Fibroblast of villous mesenchyme (primary cell): ENCODE measurements at places on chromosomes 6 and 20. TPM values are rescaled to one million over a fixed set of nuclear protein-coding genes. Genes with fewer than 3 reads are reported as not detected.

The HLA-DQB1 gene
- not detected in 2 replicates for total RNA-seq

The COL21A1 gene
- under 0.01 and 0.64 TPM in 2 replicates for total RNA-seq

The C6orf120 gene
- total RNA-seq = 47.0 and 57.9 TPM in 2 replicates

The C6orf52 gene
- total RNA-seq = 0.32 TPM in 1 of 2 replicates, not detected in the other

The FAM209A gene
- not detected in 2 replicates for total RNA-seq

The SAPCD1 gene
- total RNA-seq = 0.43 and 1.3 TPM in 2 replicates

The LGSN gene
- under 0.01 and 0.32 TPM in 2 replicates for total RNA-seq

The TOMM34 gene
- 15.1 and 22.0 TPM in 2 replicates for total RNA-seq

The CLIC5 gene
- not detected in 2 replicates for total RNA-seq

The NELFE gene
- 106 and 120 TPM in 2 replicates for total RNA-seq

The MYLK2 gene
- total RNA-seq = under 0.01 and 0.32 TPM in 2 replicates

The CLPSL2 gene
- not detected in 2 replicates for total RNA-seq

The MDFI gene
- total RNA-seq = not detected in 2 replicates

The BMP6 gene
- under 0.01 and 1.7 TPM in 2 replicates for total RNA-seq

The COMMD7 gene
- 45.8 and 56.7 TPM in 2 replicates for total RNA-seq

The COL12A1 gene
- total RNA-seq = 1,107 and 1,335 TPM in 2 replicates

The TMC2 gene
- total RNA-seq = not detected in 2 replicates

DNA sequence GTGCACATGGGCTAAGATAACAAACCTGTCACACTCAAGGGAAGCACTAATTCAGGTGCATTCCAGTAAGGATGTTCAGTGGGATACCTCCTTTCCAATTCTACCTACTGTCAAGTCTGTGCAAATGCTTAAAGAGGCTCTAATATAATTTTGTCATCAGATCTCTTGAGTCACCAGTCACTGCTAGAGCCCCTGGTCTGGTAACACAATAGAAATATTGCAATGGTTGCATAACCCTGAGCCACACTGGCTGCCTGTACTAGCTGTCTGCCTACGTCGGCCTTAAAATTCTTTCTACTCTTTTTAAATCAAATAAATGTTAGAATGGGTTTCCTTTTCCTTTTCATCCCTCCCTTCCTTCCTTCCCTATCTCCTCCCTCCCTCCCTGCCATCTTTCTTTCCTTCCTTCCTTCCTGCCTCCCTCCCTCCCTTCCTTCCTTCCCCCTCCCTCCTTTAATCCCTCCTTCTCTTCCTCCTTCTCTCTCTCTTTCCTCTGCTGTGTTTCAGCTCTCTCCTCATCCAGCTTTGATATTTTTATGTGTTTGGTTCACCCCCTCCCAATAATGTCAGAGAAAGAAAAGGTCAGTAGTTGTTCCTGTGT, 28.1 kb upstream of the OLIG3 start:
- no peak for DNase-seq

GRCh38 chr6:107547451-107547840, 57.5 kb downstream of the SOBP start:
- no peak for DNase-seq

DNA sequence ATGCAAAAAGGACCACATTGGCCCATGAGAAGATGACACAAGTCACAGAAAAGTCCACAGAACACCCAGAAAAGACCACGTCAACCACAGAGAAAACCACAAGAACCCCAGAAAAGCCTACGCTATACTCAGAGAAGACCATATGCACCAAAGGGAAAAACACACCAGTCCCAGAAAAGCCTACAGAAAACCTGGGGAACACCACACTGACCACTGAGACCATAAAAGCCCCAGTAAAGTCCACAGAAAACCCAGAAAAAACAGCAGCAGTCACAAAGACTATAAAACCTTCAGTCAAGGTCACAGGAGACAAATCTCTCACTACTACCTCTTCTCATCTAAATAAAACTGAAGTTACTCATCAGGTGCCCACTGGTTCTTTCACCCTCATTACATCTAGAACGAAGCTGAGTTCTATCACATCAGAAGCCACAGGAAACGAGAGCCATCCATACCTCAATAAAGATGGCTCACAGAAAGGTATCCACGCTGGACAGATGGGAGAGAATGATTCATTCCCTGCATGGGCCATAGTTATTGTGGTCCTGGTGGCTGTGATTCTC, 11.2 kb downstream of the MUCL3 start:
- DNase-seq = no peak

- DNase-seq = no peak
These were observed 103.1 kb downstream of the LRFN2 start for GRCh38 chr6:40484066-40484465.

DNA sequence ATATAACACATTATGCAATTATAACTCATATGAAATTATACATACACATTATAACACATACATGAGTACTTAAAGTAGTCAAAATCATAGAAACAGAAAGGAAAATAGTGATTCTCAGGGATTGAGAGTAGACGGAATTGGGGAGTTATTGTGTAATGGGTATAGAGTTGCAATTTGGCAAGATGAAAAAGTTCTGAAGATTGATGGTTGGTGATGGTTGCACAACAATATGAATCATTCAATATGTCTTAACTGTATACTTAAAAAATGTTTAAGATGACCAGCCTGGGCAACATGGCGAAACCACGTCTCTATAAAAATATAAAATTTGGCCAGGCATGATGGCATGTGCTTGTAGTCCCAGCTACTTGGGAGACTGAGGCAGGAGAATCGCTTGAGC, 372.7 kb downstream of the CDKAL1 start:
- DNase-seq = peak; percentile 83

GRCh38 chr6:21918041-21918440, 324.5 kb downstream of the SOX4 start:
- DNase-seq = no peak

- DNase-seq = no peak
These were observed 63.6 kb upstream of the NOX3 start for GRCh38 chr6:155519176-155519738.

GRCh38 chr6:44667226-44667625, 279.7 kb downstream of the CDC5L start:
- DNase-seq = peak; percentile 83

GRCh38 chr6:117496383-117496990, 14.0 kb downstream of the DCBLD1 start:
- peak; percentile 55 for DNase-seq

DNA sequence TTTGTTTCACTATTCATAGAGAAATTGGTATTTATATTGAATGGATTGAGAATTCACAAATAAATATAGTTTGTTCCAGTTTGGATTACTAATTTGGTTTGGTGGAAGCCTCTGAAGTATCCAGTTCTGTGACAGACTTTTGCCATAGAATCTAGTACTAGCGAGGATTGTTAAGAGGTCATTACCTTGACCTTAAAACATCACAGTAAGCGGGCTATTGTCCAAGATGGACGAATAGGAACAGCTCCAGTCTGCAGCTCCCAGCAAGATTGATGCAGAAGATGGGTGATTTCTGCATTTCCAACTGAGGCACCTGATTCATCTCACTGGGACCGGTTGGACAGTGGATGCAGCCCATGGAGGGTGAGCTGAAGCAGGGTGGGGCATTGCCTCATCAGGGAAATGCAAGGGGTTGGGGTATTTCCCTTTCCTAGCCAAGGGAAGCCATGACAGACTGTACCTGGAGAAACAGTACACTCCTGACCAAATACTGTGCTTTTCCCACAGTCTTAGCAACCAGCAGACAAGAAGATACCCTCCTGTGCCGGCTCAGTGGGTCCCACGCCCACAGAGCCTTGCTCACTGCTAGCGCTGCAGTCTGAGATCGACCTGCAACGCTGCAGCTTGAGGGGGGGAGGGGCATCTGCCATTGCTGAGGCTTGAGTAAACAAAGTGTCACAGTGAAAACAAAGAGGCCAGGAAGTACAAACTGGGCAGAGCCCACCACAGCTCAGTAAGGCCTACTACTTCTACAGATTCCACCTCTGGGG, 66.4 kb upstream of the NEDD9 start:
- no peak for DNase-seq

- DNase-seq = peak; percentile 98
These were observed 22.4 kb downstream of the ZMYND8 start for GRCh38 chr20:47334022-47334551.

- no peak for DNase-seq
These were observed 230.8 kb downstream of the BCAS1 start for GRCh38 chr20:53839423-53840176.

- DNase-seq = no peak
These were observed 117.4 kb downstream of the FAXC start for GRCh38 chr6:99232056-99232455.

GRCh38 chr6:113923526-113923925, 47.4 kb downstream of the HDAC2 start:
- DNase-seq = peak; percentile 13

- DNase-seq = peak; percentile 26
These were observed 77.2 kb downstream of the CDC5L start for GRCh38 chr6:44464527-44465310.

DNA sequence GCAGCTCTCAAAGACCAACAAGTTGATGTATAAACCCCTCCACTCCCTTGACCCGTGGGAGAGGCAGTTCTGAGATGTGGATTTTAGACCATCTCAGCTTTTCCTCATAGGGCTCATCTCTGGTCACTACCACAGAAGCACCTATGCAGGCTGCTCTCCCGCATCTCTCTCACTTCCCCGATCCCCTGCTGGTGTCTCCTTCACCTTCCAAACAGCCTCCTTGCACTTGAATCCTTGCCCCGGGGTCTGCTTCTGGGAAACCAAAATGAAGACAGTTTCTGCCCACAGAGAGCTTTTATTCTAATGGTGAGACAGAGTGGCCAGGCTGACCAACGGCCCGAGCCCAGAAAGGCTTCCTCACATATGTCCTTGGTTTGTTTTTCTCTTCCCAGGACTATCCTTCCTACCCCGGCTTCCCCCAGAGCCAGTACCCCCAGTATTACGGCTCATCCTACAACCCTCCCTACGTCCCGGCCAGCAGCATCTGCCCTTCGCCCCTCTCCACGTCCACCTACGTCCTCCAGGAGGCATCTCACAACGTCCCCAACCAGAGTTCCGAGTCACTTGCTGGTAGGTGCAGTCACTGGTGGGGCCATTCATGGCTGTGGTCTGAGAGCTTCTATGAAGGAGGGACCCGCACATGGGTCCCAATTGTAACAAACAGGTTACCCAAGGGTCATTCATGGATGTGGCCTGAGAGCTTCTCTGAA, 179.3 kb downstream of the EYA2 start:
- no peak for DNase-seq

DNA sequence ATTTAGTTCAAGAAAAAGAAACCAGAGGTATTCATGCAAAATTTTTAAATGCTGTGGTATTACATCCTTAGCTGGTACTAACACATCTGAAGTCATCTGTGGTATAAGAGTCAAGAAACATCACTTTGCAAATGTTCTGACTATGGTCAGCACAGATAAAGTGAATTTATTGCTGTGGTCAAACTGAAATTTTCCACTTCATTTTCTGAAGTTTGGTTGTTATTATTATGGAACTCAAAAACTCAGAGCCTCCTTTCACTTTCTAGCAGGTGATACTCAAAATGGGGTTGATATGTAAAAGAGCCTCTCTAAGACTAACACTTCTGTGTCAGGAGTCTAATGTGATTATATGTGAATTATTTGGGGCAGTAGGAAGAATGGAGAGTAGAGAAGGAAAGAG, 257.8 kb downstream of the RNGTT start:
- no peak for DNase-seq

- DNase-seq = peak; percentile 28
These were observed 94.9 kb downstream of the RFX6 start for GRCh38 chr6:116971959-116972358.

- DNase-seq = no peak
These were observed 145.2 kb upstream of the AKIRIN2 start for GRCh38 chr6:87847135-87847829.

- no peak for DNase-seq
These were observed 317.0 kb downstream of the CDC5L start for GRCh38 chr6:44704240-44705150.

- DNase-seq = no peak
These were observed 38.8 kb downstream of the HLA-F start for GRCh38 chr6:29762051-29762450.

- DNase-seq = peak; percentile 52
These were observed 55.1 kb downstream of the MYLK4 start for GRCh38 chr6:2695454-2696095.

- no peak for DNase-seq
These were observed 9.4 kb downstream of the ACSS1 start for GRCh38 chr20:25048519-25048952.

- DNase-seq = peak; percentile 27
These were observed 1.7 kb upstream of the DLL1 start for GRCh38 chr6:170292407-170293158.

GRCh38 chr6:22362361-22362760, 65.5 kb upstream of the PRL start:
- no peak for DNase-seq

DNA sequence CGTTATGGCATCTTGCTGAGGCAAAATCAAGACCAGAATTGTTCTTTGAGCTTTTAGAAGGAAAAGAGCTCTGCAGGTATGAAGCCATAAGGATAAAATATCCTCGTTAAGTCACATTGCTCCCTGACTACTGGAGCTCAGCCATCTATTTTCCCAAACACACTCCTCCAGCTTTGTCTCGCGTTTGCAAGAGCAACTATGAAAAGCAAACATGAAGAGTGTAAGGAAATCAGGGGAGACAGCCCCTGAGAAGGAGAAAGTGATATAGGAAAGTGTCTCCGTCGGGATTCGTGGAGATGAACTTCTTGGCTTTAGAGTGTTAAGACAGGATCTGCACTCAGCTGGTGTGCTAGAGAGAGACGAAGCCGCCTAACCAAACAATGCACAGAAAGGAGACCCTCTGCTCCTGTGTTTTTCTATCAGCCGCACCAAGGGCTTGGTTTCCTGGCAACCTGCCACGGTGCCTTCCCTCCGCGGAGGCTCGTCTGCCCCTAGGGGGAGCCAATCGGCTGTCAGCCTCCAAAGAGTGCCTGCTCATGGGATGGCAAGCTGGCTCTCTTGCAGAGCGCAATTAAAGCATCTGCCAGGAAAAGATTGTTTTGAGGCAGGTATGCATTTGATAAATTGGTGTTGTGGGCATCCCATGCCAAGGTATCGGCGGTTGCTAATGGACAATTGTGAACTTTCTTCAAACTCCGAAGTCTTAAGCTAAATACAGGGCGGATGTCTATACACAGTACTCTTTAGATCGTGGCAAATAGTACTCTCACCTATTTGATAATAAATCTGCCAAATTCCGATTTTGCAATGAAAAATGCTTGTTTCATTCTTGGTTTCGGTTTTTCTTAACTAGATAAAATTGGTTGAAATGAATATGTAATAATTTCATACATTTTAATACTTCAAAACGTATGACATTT, 603.2 kb downstream of the RNF144B start:
- DNase-seq = peak; percentile 28

- DNase-seq = no peak
These were observed 8.9 kb downstream of the KCNK15 start for GRCh38 chr20:44754554-44754953.

- peak; percentile 34 for DNase-seq
These were observed 165.5 kb downstream of the MOXD1 start for GRCh38 chr6:132235596-132236280.

DNA sequence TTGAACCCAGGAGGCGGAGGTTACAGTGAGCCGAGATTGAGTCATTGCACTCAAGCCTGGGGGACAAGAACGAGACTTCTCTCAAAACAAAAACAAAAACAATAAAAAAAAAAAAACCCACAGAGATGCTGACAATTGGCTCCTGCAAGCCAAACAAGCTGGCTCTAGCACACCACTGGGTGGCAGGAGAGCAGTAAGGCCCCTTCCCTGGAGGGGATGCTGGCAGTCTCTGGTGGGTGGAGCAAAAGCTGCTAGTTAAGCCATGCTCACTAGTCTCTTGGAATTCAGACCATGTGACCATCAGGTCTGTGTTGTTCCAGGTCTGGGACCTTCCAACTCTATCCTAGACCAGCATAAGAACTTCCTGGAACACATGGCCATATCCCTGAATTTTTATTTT, 18.9 kb upstream of the DSN1 start:
- peak; percentile 76 for DNase-seq

GRCh38 chr20:19016140-19016497, 196.3 kb upstream of the SLC24A3 start:
- DNase-seq = no peak
